A549 treated with AZD2906 at 1 μM for 4 hours (cell line): ENCODE measurements at places on chromosomes 6 and 20. TPM values are rescaled to one million over a fixed set of nuclear protein-coding genes. Genes with fewer than 3 reads are reported as not detected.

ME1 gene
- 34.9 to 43.2 TPM (median 37.2 TPM) in 5 replicates for total RNA-seq

TRIM31 gene
- total RNA-seq: 0.58 to 0.82 TPM (median 0.72 TPM) in 5 replicates

ZBTB2 gene
- 13.6 to 14.9 TPM (median 14.3 TPM) in 5 replicates for total RNA-seq

TGM3 gene
- 0.05 to 0.07 TPM (median 0.07 TPM) in 3 of 5 replicates, not detected in the others for total RNA-seq

SLC44A4 gene
- total RNA-seq: 0.05 TPM in 3 of 5 replicates, not detected in the others

CDSN gene
- total RNA-seq: 0.03 to 0.06 TPM (median 0.05 TPM) in 4 of 5 replicates, not detected in the other
